ENCODE measurements at places on chromosomes 3 and 15.

GRCh38 chr3:58586776-58587192 is 9.6 kb upstream of the FAM107A start:
- DNase-seq, result no peak

GRCh38 chr3:181326637-181327223 is 337.2 kb upstream of the DNAJC19 start:
- peak; percentile 24 for DNase-seq

DNA sequence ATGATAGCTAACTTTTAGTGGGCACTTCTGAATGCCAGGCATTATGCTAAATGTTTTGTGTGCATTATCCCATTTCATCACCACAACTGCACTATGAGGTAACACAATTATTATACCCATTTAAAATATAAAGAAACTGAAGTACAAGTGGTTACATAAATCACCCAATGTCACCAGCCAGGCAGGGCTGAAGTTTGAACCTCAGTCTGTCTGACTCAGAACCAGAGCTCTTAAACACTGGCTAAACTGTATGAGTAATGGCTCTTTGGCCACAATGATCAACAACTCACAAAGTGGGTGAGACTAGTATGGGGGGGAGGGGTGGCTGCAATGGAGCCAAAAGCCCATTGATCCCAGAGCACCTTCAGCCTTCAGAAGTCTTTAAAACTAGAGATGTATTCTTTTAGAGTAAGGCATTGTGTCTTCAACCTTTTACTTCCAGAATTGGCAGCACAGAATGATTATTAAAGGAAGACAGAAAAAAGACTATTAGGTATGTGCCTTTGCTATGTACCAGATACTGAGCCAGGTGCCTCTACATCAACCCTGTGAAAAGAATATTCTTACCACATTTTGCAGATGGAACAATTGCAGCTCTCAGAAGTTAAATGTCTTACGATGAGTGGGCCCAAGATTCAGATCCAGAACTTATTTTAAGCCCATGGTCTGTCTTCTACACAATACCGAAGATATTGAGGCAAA is 166.9 kb downstream of the UACA start:
- DNase-seq, result no peak

- DNase-seq, result no peak
Measured at GRCh38 chr3:10977892-10978510, 14.5 kb upstream of the SLC6A1 start.

DNA sequence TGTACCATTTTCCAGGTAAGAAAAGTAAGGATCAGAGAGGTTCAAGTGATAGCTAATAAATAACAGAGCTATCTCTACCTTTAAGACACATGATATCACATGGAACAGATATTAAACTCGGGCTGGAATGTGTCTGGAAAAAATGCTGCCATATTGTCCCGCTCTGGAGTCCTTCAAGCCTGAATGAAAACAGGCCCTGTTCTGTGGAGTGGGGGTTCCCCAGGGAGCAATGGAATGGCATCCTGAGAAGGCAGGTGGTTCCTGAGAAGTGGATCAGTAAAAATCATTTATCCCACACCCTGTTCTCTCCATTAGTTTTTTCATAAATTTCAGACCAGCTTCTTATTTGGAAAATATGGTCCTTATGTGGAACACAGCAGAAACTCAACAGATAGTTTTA is 57.3 kb upstream of the PRTG start:
- DNase-seq, result no peak

- DNase-seq, result no peak
Measured at GRCh38 chr15:80609512-80609946, 85.6 kb upstream of the ABHD17C start.

GRCh38 chr3:25855266-25855784 is 65.4 kb downstream of the OXSM start:
- DNase-seq, result no peak

- no peak for DNase-seq
Measured at GRCh38 chr3:25787689-25788088, 2.2 kb upstream of the OXSM start.

GRCh38 chr15:29631076-29632070 is 190.9 kb downstream of the TJP1 start:
- DNase-seq, result no peak

GRCh38 chr3:4949659-4950058 is 29.6 kb upstream of the BHLHE40 start:
- no peak for DNase-seq

GRCh38 chr3:108806316-108806715 is 16.3 kb upstream of the TRAT1 start:
- DNase-seq, result no peak

- DNase-seq, result no peak
Measured at GRCh38 chr3:44223299-44223698, 18.4 kb upstream of the TOPAZ1 start.

DNA sequence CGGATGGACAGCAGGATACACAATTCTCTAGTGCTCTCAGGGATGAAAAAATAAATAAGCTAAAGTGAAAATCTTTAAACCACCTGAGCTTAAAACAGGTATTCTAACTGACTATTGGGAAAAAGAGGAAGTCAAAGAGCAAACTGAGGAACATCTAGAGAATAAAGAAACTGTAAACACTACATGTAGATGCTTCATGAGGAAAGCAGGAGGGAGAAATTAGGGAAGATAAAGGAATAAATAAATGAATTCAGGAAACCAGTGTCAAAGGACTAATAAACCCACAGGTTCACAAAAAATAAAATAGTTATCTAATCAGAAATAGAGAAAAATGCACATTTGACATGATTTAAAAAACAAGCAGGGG is 525 bp upstream of the MCCC1 start:
- no peak for DNase-seq

GRCh38 chr3:71565976-71566375 is 17.6 kb downstream of the FOXP1 start:
- DNase-seq, result no peak

GRCh38 chr15:57090496-57090859 is 172.0 kb downstream of the TCF12 start:
- DNase-seq, result no peak

- no peak for DNase-seq
Measured at GRCh38 chr15:69467636-69468035, 15.0 kb downstream of the RPLP1 start.

DNA sequence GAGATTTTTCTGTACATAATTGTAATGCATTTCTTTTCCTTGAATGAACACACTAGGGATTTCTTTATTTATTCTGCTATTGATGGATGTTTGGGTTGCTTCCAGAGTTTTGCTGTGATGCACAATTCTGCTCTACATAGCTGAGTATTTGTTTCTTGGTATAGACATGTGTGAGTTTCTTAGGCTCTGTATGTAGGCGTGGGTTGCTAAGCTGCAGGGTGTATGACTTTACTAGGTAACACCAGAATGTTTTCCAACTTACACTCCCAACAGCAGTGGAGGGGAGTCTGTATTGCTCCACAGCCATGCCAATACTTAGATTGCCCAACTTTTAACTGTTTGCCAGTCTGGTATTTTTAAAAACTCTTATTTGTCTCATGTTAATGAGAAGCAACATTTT is 155.5 kb upstream of the TNIK start:
- DNase-seq, result no peak

DNA sequence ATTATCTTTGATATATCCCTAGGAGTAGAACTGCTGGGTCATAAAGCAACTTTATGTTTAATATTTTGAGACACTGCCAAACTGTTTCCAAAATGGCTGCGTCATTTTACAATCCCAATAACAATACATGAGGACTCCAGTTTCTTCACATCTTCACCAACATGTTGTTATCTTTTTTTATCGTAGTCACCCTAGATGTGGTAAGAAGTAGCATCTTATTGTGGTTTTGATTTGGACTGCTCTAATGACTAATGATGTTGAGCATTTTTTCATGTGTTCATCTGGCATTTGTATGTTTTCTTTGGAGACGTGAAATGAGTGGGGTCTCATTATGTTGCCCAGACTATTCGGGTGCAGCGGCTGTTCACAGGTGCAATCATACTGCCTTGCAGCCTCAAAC is 83.8 kb downstream of the MAP4 start:
- DNase-seq, result no peak

GRCh38 chr3:78666470-78666800 is 1101.4 kb downstream of the ROBO1 start:
- no peak for DNase-seq

GRCh38 chr3:17643691-17644090 is 98.7 kb downstream of the TBC1D5 start:
- DNase-seq, result no peak

GRCh38 chr3:141050576-141051442 is at the start of gene SPSB4:
TSS of gene SPSB4 (plus strand) at chr3:141051347. CDS start at chr3:141066105, 14,758 bp downstream.
- no peak for DNase-seq

GRCh38 chr3:48278884-48279559 is 38.1 kb downstream of the ZNF589 start:
- no peak for DNase-seq

GRCh38 chr3:180390313-180390712 is 211.7 kb upstream of the TTC14 start:
- no peak for DNase-seq

GRCh38 chr15:57890878-57891277 is 174.6 kb downstream of the ALDH1A2 start:
- DNase-seq, result no peak

GRCh38 chr15:79093352-79093935 is 2.9 kb upstream of the RASGRF1 start:
- DNase-seq, result no peak

- DNase-seq, result no peak
Measured at GRCh38 chr3:187568171-187568570, 102.0 kb downstream of the SST start.

DNA sequence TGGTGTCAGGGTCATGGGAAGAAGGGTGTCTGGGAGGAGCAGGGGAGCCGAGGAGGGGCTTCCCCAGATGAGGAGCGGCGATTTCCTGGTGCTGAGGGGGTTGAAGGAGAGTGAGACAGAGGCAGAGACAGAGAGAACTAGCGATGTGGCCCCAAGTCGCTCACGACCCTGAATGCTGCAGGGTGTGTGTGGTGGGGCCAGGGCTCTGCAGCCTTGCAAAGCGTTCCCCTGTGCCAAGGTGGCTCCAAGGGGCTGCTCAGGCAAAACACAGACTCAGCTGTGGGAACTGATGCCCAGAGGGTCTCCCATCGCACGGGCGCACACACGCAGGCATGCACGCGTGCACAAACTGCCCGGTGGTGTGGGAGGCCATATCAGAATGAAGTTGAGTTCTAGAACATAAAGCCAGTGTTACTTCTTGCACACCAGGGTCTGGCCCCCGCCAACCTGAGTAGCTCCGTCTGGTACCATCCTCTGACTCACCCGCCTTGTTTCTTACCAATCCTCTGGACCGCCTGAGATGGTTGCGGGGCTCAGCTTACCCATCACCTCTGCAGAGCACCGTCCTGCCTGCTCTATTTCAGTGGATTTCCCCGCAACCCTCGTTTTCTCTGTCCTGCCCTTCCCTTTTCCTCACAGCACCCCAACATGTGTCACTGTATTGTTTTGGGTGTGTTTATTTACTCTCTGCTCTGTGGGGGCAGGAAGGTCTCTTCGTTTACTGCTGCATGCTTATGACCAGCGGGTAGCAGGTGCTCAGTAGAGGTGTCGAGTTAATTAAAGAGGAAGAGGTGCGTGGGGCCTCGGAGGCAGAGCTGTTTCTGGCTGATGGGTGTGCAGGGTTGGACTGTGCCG is 4.5 kb downstream of the MELTF start:
- no peak for DNase-seq

DNA sequence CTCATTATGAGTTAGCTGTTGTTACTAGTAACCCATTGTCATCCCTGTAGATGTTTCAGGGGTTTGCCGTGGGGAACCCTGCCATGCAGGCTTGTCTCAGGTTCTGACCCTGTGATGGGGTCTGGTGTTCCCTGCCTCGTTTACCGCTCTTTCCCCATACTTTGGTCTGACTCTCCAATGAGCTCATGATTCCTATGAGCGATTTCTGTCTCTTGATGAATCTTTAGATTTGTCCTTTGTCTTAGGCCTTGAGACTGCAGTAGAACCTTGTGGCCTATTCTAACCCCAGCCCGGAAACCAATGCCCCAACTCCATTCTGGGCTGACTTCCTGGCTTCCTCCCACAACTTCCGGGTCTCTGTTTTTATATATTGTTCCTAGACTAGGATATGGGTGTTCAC is 11.3 kb upstream of the IQGAP1 start:
- peak; percentile 83 for DNase-seq

DNA sequence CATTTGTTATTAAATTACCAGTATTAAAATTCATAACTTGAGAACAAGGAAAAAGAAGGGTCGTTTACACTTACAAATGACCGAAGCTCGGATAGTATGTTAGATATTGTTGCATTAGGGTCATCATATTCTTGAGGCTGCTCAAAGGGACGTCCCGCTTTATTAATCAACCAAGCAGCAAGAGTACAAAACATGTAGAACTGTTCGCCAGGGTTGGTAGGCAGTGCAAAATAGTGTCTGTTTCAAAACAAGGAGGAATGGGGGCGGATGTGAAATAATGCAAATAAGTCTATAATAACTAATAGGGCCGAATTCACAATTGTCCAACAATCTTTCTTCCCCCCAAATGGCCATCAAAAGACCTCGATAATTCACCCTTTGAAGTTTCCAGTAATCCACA is 2.9 kb downstream of the IFT57 start:
- DNase-seq, result no peak

DNA sequence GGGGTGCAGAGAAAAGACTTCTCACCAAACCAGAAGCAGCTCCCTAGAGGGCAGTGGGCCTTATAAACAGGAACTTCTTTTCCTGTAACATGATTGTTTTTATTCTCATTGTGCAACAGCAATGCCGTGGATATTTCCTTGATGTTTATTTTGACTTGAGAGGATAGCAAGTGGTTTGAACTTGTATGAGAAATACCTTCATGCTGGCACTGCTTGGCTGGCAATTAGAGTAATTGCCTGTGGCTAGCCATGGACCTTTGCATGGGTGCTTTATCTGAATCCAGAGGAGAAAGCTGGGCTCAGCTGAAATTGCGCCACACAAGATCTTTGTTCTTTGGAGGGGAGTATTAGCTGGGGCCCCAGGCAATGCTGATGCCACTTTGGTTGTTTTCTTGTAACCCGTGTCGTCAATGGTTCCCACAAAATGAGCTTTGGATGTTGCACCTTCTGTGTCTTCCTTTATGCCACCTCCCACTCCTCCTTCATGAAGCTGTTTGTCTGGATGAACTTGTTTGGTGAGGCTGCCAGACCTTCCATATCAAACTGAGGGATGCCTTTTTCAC is 37.9 kb downstream of the CMTM8 start:
- no peak for DNase-seq

GRCh38 chr15:52019394-52020220 is 588 bp downstream of the MAPK6 start:
- peak; percentile 77 for DNase-seq

- DNase-seq, result no peak
Measured at GRCh38 chr15:101131489-101132389, 120.1 kb downstream of the CHSY1 start.

DNA sequence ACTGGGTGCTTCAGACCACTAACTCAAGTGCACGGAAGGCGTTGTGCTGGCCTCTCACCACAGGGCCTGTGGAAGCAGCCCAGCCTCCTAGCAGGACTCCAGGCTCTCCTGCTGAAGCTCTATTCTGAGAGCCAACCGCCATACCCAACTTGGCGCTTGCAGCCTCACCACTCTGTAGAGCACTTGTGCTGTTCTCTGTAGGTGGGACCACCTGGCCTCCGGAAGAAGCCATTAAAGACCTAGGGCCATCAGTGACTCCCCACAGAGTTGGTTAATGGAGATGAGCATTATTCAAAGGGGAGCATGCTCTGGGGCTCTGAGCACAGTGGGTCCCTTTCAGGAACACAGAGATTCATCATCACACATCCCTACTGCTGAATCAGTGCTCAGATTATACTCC is 50.9 kb downstream of the C3orf85 start:
- no peak for DNase-seq

- DNase-seq, result no peak
Measured at GRCh38 chr3:194880940-194881925, 195.6 kb downstream of the FAM43A start.

GRCh38 chr15:77355321-77355720 is 64.6 kb downstream of the PEAK1 start:
- DNase-seq, result no peak

- DNase-seq, result no peak
Measured at GRCh38 chr3:100709842-100710260, 557 bp downstream of the TFG start.
